ENCODE measurements at places on chromosomes 5 and 9.

DNA sequence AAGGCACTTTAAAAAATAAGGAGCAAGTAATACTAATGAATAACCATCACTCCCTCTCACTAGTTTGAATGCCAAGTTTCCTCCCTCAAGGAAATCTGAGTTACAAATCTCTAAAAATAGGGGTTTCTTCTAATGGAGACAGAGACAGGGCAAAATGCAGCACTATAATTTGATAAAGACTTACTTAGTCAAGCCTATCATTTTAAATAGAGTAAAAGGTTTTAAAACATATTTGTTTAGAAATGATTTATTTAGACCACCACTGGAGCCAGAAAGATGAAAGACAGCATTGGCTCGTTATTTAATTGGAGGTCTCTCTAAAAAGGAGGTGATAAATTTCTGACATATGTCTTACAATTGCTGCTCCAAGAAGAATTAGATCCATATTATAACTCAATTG, 228.7 kb downstream of the TLE1 start:
- no peak for DNase-seq

DNA sequence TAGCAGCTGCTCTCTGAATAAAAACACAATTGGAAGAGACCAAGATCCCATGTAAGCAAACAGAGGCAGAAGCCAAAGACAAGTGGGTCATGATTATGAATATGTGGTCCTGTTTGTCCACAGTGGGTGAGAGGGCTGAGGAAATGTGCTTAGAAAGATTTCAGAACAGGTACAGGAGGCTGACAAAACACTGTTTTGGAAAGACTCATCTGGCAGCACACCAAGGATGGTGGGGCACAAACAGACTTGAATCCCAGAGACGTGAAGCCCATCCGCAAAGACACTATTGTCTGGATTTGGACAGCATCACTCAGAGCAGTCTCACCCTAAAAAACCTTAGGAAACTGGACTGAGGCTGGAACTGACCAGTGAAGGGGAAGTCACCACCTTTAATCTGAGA, 85.0 kb downstream of the ADRB2 start:
- DNase-seq: no peak

DNA sequence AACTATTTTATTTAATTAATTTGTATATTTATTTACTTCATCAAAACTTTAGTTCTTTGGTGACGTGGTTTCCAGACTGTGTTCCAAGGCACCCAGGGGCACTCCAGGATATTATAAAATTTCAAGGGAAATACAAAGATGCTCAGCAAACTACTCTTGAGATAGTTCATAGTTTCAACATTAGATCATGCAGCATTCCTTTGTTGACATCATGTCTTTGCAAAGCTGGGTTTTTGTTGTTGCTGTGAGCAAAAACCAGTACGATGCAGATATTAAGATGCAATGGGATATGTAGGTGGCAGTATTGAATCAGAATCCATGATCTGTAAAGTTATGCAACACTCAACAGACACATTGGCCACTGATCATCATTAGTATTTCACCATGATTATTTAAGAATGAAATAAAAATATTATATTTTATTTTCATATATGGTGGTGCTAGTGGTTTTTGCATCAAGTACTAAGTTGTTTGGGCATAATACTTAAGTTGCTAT, 219.7 kb downstream of the ADCY2 start:
- no peak for DNase-seq

DNA sequence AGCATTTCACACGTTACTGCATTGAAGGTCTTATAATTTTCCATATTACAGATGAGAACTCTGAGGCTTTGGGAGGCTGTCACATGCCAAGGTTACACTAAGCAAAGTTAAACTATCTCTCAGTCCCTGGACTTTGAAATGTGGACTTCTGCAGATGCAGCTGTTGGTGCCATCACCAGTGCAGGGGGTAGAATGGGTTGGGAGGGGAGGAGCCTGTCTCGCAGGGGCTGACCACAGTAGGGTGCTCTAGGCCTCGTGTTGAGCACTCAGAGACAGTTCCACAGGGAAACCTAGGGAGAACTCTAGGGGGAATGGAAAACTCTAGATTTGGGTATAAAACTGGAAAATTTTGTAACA, 220.9 kb downstream of the MAPKAP1 start:
- peak; percentile 73 for DNase-seq

GRCh38 chr9:84278130-84278529, 62.4 kb downstream of the SLC28A3 start:
- DNase-seq: no peak

DNA sequence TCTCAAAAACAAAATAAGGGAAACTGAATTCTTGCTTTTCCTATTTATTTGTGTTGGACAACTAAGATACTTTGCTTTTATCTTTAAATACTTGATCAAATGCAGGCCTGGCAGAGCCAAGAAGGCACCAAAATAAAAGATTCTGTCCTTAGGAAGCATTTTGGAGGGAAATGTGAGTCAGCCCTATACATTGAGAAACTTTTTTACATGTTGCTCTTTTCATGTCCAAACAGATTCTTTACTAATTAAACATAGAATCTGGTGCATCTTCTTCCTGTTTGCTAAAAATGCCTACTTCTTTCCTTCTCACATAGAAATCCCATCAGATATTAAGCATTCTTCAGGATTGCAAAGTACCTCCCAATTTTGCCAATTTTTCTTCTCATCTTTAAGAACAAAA, 1160.4 kb downstream of the EFNA5 start:
- DNase-seq: peak; percentile 42

DNA sequence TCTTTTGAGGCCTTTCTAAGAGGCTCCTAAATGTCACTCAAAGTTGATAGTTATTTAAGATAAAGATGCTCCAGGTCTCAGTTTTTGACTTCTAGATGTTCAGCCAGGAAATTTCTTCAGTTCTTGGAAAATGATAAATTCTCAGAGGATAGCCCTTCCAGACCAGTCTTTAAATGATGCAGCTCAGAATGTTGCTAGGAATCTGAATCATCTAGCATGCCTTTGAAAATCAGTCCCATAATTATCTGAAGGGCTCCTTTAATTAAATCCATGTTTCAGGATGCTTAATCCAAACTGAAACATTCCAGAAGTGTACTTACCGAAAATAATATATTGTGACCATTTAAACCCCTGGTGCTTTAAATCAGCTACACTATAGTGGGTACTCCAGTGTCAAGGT, 107.5 kb upstream of the FBN2 start:
- DNase-seq: no peak

DNA sequence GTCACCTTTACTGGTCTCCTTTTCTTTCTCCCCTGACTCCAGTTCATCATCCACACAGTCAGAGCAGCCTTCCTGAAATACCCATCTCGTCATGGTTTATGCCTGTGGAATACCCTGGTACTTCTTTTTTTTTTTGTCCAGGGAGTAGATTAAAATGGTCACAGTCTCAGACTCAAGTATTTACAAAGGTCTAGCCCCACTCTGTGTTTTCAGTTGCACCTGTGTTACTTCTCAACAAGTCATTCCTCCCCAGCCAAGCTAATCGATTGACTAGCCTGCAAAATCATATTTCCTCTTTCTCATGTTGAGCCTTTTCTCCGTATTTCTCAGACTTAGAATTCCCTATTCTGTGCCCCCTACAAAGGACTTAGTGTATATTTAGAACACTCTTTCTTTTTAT, 155.2 kb upstream of the KCNN2 start:
- DNase-seq: no peak

DNA sequence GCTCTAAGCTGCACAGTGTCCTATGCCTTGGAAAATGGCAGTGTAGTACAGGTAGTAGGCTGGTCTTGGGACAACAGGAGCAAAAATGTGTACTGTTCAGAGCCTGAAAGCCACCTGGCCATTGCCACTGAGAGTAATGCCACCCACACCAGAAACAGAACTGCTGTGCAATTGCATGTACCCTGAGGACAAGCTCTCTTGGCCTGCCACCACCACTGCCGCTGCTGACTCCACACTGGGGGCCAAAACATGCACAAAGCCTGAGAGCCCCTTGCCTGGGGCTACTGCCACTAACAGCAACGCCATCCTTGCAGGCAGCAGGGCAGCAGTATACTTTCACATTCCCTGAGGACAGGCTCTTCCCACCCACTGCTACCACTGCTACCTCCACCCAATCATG, 251.9 kb upstream of the CDH12 start:
- no peak for DNase-seq

DNA sequence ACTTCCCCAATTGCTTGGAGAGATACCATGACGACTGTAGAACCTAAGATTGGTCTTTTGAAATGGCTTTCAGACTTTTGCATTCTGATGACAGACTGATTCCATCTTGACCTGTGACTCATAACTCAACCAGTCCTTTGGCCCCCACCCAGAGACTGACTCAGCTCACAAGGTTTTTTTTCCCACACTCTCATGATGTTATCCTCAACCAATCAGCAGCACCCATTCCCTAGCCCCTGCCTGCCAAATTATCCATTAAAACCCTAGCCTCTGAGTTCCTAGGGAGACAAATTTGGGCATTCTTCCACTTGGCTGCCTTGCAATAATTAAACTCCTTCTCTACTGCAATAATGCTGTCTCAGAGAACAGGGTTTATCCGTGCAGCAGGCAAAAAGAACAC, 1263.3 kb upstream of the CDH9 start:
- DNase-seq: peak; percentile 23

- DNase-seq: no peak
These were observed 59.9 kb upstream of the ZNF354A start for GRCh38 chr5:178790371-178790770.

GRCh38 chr9:93525476-93525875, 50.9 kb upstream of the PHF2 start:
- no peak for DNase-seq

DNA sequence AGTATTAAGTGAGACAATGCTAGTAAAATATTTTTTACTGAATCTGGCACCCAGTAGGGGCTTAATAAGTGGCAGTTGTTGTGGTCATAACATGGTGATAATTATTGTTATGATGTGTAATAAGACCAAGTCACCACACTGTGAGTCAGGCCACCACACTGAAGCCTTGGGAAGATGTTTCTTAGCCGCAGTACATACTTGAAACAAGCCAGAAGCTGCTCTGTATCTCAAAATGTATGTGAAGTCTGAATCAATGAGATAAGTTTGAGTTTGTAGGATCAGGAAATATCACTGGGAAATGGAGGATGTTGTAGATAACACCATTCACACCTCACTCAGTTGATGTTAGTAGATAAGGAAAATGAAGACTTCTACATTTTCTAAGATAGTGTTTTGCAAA, 51.3 kb upstream of the PTPN3 start:
- no peak for DNase-seq

DNA sequence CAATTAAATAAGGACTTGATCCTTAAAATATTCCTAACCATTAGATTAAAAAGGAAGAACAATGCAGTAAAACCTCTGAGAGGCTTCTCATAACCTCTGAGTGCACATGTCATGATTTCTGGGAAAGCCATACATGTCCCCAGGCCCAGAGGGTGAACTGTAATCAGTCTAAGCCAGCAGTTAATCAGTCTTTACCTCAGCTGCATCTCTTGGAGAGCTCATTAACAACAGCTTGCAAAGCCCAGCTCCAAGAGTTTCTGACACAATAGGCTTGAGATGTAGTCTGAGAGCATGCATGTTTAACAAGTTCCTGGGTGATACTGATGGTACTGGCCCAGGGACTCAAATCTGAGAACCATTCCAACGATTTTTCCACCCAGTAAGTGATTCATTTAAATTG, 392.1 kb downstream of the DNAH5 start:
- no peak for DNase-seq

DNA sequence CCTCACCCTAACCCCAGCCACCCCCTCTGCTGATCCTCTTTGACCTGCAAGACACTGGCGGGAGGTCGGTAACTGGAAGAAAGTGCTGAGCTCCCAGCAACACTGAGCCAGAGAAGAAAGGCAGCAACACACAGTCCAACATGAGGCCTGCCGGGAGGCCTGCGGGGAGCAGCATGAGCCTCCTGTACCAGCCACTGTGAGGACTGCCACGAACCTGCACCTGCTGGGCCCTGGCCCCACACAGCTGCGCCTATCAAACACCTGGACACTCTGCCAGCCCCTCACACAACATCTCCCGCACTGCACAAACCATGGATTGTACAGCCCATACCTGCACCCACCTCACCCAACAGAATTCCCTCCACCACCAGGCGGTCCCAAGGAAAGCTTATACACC, 18.3 kb downstream of the CAMK2A start:
- DNase-seq: no peak
